ENCODE measurements at places on chromosomes 1 and 21. TPM values are rescaled to one million over a fixed set of nuclear protein-coding genes. Genes with fewer than 3 reads are reported as not detected.

DNA sequence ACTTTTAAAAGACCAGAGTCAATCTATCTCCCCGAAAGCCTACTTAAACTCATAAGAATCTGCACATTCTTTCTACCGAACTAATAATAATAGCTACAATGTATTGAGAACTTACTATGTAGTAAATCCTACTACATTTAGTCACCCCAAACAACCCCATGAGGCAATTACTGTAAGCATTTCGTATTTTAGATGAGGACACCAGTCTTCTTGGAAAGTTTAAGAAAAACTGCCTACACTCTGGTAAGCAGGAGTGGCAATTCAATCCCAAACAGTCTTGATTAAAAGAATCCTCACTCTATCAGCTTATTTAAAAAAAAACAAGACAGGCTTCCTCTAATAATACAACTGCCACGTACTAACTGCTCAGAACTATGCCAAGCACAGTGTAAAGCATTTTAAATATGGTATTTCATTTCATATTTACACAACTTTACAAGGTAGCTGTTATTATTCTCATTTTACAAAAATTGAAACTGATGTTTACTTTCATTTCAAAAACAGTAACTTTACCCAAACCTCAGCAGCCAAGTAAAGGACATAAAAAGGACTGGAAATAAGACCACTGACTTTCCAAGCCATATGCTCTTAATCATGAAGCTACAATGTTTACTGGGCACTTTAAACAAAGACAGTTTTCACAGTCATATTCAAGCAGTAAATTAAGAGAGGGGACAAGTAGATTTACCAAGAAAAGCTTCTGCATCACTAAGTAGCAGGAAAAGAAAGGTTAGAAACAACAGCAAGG, 13.9 kb downstream of the ARID4B start:
- no peak overlapping the region for H3K27ac ChIP-seq
- H3K36me3 ChIP-seq, result peaks cover 20% of the 10 kb centered on the region
- H3K4me1 ChIP-seq, result peaks cover 11% of the 10 kb centered on the region
- no peak for DNase-seq
- no peaks in the 10 kb centered on the region for H3K27me3 ChIP-seq

DNA sequence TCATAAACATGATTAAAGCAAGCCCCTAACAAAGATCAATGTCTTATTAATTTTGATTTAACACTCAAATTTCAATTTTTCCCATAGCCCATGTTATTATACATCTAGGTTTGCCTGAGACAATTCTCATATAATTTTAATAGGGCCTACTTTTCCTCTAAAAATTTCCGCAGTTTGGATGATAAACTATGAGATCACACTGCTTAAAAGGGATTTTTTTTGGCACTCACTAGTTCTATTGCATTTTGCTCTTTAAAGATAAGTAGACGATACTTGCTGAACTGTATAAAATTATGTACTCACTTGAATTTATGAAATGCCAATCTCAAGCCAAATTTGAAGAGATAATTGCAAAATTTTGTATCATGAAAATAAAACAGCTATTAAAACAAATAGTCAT, 480.4 kb upstream of the ZRANB2 start:
- H3K4me1 ChIP-seq, result no peaks in the 10 kb centered on the region
- H3K27ac ChIP-seq, result no peak overlapping the region
- no peak for DNase-seq

Gene BSDC1
- 35.3 TPM for total RNA-seq

Gene S100A2
- total RNA-seq, result 9.8 TPM

DNA sequence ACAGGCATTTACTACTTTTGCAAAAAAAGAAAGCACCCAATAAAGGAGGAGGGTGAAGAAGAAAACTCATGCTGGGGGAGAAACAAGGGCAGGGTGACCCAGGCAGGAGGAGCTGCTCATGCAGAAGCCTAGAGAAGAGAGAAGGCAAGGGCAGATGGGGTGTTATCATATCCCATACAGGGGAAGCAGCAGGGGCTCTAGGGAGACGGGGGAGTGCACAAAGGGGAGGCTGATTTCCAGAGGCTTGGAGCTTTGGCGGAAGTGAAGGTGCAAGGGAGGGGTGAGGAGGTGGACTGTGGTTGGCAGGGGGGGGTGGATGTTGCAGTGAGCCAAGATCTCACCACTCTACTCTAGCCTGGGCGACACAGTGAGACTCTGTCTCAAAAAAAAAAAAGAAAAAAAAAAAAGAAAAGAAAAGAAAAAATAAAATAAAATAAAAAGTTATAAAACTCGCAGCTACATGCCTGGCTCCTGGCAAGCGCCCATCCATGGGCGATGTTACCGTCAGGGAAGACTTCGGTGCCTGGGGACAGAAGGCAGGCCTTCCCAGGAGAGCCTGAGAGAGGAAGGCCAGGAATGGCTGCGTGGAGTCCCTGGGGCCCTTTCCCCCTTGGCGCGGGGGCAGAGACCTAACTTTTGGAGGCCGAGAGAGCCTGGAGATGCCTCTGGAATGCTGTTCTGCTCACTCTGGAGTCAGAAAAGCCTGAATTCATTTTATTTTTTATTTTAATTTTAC, 3.3 kb upstream of the FCN3 start:
- H3K4me1 ChIP-seq, result no peaks in the 10 kb centered on the region
- no peak overlapping the region for H3K27ac ChIP-seq
- H3K36me3 ChIP-seq, result no peaks in the 10 kb centered on the region
- no peaks in the 10 kb centered on the region for H3K27me3 ChIP-seq

- no peak for DNase-seq
- no peak overlapping the region for H3K27ac ChIP-seq
- no peak overlapping the region for H3K4me3 ChIP-seq
Observed at GRCh38 chr1:101100674-101101073, 75.1 kb upstream of the DPH5 start.

Gene RASAL2
- total RNA-seq, result 2.6 TPM

Gene RRP1
- 11.1 TPM for total RNA-seq

DNA sequence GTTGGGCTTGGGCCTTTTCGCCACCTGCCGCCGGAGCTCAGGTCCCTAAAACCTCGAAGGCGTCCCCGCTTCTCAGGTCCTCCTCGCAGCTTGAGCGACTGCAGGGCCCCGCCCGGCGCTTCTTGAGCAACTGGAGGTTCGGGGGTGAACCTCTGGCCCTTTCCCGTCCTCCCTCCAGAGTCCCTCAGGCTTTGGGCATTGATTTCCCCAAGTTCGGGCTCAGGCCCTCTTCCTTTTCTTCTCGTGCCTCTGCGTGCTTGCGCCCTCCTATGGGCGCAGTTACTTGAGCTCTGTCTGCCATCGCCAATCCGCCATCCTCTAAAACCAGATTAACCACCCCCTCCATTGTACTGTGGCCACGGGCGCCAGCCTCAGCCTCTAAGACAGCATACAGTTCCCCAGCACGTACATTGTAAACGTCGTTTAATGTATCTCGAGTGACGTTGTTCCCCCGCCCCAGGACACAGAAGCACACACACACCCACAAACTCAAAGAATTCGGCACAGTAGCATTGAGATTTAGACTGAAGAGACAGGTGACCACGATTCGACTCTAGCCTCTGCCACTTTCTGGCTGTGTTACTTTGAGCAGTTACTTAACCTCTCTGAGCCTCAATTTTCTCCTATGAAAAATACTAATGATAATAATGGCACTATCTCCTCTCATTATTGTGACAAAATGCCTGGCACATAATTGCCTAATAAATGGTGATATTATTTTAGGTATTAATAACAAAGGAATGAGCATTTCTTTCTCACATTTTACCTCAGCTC, 22.6 kb downstream of the BTG2 start:
- H3K27me3 ChIP-seq, result no peaks in the 10 kb centered on the region
- H3K4me3 ChIP-seq, result peak overlapping the region; percentile 53
- H3K36me3 ChIP-seq, result no peaks in the 10 kb centered on the region
- peak overlapping the region; percentile 100 for H3K27ac ChIP-seq
- DNase-seq, result peak; percentile 73

Gene NID1
- total RNA-seq, result 4.6 TPM

Gene SYPL2
- 0.05 TPM for total RNA-seq

- peaks cover 13% of the 10 kb centered on the region for H3K36me3 ChIP-seq
- H3K27me3 ChIP-seq, result no peaks in the 10 kb centered on the region
- H3K4me1 ChIP-seq, result peaks cover 7% of the 10 kb centered on the region
- no peak for DNase-seq
- no peak overlapping the region for H3K27ac ChIP-seq
Observed at GRCh38 chr1:232983375-232983774, 33.0 kb downstream of the NTPCR start.

DNA sequence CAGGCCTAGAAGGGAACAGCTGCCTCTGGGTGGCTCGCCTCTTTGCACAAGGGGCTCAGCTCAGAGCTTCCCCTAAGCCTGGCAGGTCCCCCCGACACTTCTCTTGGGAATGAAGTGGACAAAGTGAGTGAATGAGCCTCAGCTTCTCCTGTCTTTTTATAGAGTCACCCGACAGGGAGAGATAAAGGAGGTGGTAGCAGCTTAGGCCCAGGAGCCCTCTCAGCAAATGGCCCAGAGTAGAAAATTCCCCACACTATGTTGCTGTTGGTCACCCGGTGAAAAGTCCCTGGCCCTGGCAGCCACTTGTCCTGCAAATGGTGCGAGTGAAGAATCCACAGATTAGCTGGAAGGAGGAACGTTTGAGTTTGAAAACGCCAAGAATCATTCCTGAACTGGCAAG, 2.4 kb downstream of the CLDN14 start:
- DNase-seq, result no peak
- no peaks in the 10 kb centered on the region for H3K27me3 ChIP-seq
- H3K36me3 ChIP-seq, result no peaks in the 10 kb centered on the region
- no peak overlapping the region for H3K27ac ChIP-seq

Gene PADI3
- 0.09 TPM for total RNA-seq

DNA sequence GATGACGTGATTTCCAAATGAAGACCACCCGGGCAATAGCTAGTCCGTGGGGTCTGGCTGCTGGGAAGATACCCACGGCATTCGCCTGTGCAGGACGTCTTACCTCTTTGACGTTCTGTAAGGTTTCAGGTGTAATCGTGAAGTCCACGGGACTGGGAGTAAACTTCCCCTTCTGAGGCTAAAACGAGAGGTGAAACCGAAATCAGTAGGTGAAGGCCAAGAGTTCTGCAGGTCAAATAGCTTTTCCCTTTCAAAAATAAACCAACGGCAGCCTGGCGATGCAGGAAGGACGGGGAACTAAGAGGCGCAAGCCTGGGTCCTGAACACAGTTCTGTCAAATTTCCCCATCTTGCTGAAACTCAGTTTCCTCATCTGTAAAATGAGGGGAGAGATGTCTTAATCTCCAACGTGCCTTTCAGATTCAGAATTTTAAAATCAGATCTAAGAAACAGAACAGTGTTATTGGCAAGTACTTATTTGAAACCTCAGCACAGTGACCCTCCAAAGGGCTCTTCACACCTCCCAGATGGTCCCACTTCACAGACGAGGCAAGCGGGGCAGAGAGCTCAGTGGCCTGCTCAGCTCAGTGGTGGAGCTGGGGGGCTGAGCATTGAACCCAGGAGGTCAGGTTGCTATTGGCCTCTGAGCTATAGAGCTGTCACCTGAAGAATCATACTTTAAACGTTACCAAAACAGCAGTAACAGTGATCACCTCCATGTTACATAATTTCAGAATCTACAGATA, 34.7 kb downstream of the VPS26C start:
- peaks cover 58% of the 10 kb centered on the region for H3K36me3 ChIP-seq
- no peaks in the 10 kb centered on the region for H3K27me3 ChIP-seq
- H3K27ac ChIP-seq, result no peak overlapping the region
- no peaks in the 10 kb centered on the region for H3K4me1 ChIP-seq

Gene EGLN1
- total RNA-seq, result 26.9 TPM

DNA sequence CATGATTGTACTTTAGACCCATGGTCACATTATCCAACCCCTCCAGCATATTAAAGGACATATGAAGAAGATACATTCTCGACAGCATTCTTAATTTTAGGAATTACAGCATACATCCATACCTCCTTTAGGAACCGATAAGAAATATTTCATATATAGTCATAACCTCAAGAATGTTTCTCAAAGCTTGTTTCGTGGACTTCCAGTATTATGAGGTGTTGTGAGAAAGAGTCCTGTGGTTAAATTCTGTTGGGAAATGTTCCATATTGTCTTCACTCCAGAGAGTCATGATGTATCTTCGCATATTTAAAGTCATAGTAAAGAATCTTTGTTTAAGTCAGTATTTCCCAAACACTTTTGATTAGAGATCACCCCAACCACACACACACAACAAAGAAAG, 321.0 kb upstream of the SNX7 start:
- no peak overlapping the region for H3K4me3 ChIP-seq
- no peaks in the 10 kb centered on the region for H3K27me3 ChIP-seq
- no peak overlapping the region for H3K27ac ChIP-seq
- no peaks in the 10 kb centered on the region for H3K4me1 ChIP-seq

GRCh38 chr1:3805038-3805437, 8.7 kb upstream of the LRRC47 start:
- no peak overlapping the region for H3K27ac ChIP-seq
- H3K36me3 ChIP-seq, result no peaks in the 10 kb centered on the region
- H3K4me1 ChIP-seq, result no peaks in the 10 kb centered on the region
- H3K27me3 ChIP-seq, result peaks cover 4% of the 10 kb centered on the region
- no peak for DNase-seq

GRCh38 chr1:52904927-52905698, 16.4 kb downstream of the ECHDC2 start:
- no peak overlapping the region for H3K27ac ChIP-seq
- no peak overlapping the region for H3K4me3 ChIP-seq
- H3K4me1 ChIP-seq, result no peaks in the 10 kb centered on the region
- peak; percentile 53 for DNase-seq
- no peaks in the 10 kb centered on the region for H3K36me3 ChIP-seq
- no peaks in the 10 kb centered on the region for H3K27me3 ChIP-seq

DNA sequence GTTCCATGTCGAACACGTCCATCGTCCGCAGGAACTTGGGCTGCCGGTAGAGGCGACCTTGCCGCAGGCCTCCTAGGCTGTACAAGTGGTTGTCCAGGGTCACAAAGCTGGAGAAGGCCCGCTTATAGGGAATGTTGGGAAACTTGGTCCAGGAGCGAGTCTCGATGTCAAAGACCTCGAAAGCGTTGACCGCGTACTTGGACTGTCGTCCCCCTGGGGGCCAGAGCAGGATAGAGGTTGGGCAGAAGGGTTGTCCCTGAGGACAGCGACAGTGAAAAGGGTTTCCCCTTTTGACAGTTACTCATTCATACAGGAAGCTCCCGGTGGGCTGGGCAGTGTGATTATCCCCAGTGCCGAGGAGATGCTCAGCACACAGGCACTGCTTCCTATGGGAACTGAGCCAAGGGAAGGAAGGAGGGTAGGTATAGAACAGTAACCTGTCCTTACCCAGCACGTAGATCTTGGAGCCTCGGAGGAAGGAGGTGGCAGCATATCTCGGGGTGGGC, 17.5 kb downstream of the KLHDC8A start:
- H3K27ac ChIP-seq, result no peak overlapping the region
- DNase-seq, result no peak
- H3K27me3 ChIP-seq, result peaks cover 22% of the 10 kb centered on the region
- no peak overlapping the region for H3K4me3 ChIP-seq
- H3K4me1 ChIP-seq, result peaks cover 3% of the 10 kb centered on the region

Gene MIXL1
- 0.09 TPM for total RNA-seq

GRCh38 chr1:19610282-19610981, 33.7 kb upstream of the NBL1 start:
- H3K27ac ChIP-seq, result no peak overlapping the region
- peaks cover 4% of the 10 kb centered on the region for H3K4me1 ChIP-seq
- no peaks in the 10 kb centered on the region for H3K27me3 ChIP-seq
- H3K4me3 ChIP-seq, result no peak overlapping the region
- no peak for DNase-seq

GRCh38 chr1:18482721-18483425, 2.1 kb downstream of the KLHDC7A start:
- no peak for DNase-seq
- H3K4me1 ChIP-seq, result no peaks in the 10 kb centered on the region
- H3K27me3 ChIP-seq, result no peaks in the 10 kb centered on the region
- no peak overlapping the region for H3K27ac ChIP-seq
- H3K4me3 ChIP-seq, result no peak overlapping the region
